ENCODE measurements at places on chromosomes 2 and 18.

DNA sequence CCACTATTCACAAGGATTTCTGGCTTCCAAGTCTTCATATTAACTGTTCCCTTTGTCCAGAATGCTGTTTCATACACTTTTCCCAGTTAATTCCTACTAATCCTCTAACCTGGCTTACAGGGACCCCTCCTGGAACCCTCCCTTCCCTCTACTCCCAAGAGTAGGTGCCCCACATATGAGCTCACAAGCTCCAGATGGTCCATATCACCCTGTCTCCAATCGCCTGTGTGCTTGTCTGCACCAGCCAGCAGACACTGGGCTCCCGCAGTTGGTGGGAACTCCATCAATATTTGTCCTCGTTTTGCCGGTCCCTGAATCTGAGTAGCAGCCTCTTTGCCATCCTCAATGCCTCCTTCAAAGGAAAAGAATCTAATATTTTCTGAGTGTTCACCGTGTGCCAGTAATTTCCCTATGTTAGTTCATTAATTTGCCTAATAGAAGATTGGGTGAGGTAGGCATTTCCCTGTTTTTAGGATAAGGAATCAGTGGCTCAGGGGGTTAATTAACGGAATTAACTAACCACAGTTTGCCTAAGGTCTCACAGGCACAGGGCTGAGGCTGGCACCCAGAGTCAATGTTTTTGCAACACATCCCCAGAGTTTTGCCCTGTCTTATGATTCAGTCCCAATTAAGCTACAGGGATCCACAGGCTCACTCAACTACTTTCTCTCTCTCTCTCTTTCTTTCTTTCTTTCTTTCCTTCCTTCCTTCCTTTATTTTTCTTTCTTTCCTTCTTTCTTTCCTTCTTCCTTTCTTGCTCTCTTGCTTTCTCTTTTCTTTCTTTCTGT, 141.6 kb upstream of the CYP1B1 start:
- DNase-seq = no peak

GRCh38 chr2:182594286-182594685, 121.8 kb upstream of the DNAJC10 start:
- DNase-seq = no peak

DNA sequence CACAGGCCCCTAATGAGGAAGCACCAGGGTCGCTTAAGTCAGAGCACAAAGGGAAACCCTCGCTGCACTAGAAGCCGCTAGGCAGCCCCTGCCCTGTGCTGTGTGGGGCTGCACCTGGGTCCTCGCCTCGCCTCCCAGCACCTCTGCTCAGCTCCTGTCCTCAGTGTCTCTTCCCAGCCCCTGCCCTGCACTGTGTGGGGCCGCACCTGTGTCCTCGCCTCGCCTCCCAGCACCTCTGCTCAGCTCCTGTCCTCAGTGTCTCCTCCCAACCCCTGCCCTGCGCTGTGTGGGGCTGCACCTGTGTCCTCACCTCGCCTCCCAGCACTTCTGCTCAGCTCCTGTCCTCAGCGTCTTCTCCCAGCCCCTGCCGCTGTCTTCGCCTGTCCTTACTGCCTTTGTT, 342.8 kb downstream of the EIPR1 start:
- no peak for DNase-seq

- no peak for DNase-seq
Observed at GRCh38 chr2:226794196-226794661, 5.4 kb downstream of the IRS1 start.

DNA sequence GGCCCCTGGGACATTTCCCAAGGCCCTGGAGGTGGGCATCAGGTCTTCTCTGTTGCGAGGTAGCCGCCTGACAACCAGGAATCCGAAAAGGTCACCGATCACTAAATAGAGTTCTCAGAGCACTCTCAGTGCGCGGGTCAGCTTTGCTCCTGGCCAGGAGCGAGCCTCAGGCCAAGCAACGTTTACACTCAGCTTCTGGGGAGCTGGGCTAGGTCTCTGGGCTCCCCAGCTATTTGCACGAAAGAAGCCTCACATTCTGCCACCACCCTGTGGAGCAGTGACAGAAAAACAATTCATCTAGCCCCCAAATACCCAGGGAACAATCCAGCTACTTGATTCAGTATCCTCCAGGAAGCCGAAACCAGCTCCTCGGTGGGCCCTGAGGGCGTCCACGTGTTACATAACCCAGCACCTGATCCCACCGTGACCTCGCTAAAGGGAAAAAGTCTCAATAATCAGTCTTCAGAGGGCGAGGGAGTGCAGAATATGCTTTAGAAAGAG, 3.3 kb downstream of the SH3BP4 start:
- no peak for DNase-seq
